ENCODE measurements at places on chromosomes 12 and 14.

GRCh38 chr14:98156411-98156810, 1115.6 kb downstream of the BCL11B start:
- DNase-seq = no peak

- no peak for DNase-seq
These were observed 13.8 kb upstream of the NELL2 start for GRCh38 chr12:44889926-44890325.

DNA sequence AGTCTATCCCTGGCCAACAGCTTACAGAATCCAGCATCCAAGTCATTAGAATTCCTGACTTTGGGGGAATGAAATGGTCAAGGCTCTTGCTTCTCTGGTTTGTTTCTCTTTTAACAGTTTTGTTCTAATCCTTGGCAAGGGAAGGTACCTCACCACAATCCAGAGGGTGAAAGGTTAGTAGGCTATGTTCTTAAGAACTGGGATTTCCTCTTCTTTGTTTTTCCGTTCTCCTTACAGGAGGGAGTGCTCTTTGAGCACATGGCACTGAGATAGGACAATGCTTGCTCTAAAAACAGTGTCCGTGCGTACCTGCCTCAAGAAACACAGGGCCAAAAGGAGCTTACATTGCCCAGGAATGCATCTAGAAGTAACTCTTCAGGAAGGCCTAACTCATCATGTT, 156.6 kb downstream of the GCH1 start:
- no peak for DNase-seq

- peak; percentile 74 for DNase-seq
These were observed 11.1 kb downstream of the ADCY6 start for GRCh38 chr12:48777501-48778400.

DNA sequence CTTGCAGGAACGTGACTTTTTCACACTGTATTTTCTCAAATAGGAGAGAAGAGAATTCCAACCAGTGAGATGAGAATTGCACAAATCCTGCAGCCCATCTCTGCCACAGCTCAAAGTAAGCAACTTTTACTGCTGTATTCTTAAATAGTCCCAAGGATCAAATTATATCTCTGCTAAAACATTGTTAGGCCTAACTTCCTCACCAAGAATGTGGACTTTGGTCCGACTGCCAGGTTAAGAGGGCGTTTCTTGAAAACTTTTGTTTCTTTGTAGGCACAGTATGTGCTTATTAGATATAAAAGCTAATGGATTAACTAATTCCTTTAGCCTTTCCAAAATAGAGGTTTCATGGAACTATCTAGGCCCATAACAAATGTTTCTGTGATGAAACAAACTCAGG, 61.4 kb upstream of the IFNG-AS1 start:
- DNase-seq = no peak
